ENCODE measurements at places on chromosomes 5 and 9. TPM values are rescaled to one million over a fixed set of nuclear protein-coding genes. Genes with fewer than 3 reads are reported as not detected.

GRCh38 chr9:81317939-81318338 lies 371.4 kb downstream of the TLE1 start:
- DNase-seq: peak; percentile 0

DNA sequence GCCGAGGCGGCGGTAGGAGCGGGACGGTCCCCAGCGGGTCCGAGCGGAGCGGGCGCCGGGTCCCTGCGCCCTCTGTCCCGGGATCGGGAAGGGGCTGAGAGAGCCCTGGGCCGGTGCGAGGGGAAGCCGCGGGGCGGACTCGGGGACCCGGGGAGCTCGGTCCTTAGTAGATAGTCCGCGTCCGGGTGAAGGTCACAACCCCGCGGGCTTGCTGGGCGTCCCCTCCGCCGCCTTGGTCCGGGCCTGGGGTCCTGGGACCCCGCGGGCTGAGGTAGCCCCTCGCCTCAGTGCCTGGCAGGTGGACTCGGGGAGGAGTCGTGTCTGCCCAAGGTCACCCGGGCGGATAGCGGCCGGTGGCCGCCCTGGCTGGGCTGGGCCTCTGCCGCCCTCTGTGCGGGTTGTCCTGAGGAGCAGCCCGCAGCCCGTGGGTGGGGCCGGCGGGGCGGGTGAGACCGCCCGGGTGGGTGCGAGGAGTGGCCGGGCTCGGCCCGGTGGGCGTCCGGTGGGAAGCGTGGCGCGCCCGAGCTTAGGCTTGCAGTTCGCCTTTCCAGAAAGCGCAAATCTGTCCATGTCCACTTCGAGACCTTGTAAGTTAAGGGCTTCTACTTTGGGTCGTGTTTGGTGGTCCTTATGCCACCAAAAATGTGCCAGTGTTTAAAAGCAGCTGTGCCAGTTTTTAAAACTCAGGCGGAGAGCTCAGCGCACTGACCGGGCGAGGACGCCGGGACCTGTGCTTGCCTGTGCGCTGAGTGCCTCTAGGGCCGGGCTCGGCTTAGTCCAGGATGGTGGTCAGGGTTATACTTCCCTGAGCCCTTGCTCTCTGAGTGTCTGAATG lies 554 bp downstream of the SDHA start:
- peak; percentile 76 for DNase-seq

OBP2B gene
- not detected for polyA plus RNA-seq

SMIM3 gene
- 73.8 TPM for polyA plus RNA-seq

DNA sequence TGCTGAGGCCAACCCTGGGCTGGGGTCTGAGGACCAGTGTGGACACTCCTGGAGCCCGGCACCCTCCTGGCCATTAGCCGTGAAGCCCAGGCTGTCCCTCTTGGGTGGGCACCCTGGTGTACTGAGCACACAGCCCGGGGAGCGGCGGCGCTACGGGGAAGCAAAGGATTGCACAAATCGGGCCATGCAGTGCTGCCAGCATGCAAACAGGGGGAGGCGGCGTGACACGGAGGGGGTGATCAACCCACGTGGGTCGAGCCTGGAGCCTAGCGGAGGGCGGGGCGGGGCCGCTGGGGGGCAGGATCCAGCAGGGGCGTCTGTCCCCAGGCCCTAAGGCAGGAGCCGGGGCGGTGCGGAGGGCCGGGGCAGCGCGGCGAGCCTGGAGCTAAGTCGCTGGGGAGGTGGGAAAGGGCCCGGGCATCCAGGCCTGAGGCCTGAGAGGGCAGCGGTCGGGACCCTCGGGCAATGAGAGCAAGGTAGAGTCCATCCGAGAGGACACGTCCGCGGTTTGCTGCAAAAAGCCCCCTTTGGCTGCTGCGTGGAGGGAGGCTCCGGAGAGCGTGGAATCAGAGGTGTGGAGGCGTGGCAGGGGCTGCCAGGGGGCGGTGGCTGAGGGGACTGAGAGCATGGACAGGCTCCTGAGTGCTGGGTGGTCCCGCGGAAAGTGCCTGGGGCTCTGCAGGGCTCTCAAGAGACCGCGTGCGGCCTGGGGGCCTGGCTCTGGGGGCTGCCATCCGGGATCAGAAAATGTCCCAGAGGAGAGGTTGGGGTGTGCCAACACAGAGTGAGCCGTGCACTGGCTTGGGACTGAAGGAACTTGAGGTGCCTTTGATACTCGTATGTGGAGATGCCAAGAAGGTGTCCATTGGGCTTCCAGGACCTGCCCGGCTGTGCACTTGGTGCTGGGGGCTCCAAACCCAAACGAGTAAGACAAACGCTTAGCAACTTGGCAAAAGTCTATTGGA lies 94.2 kb downstream of the BARX1 start:
- no peak for DNase-seq

DNA sequence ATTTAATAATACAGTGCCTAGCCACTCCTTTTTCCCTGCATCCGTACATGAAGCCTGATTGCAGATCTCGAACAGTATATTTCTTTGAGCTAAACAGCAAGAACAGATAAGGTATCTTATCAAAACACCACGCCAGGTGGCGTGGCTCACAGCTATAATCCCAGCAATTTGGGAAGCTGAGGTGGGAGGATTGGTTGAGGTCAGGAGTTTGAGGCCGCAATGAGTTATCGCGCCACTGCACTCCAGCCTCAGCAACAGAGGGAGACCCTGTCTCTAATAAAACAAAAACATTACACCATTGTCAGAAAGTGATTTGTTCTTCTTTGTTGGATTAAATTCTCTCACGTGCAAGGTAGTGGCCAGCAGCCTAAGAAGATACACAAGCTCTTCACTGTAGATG lies 291.2 kb upstream of the DMRT1 start:
- DNase-seq: no peak

DNA sequence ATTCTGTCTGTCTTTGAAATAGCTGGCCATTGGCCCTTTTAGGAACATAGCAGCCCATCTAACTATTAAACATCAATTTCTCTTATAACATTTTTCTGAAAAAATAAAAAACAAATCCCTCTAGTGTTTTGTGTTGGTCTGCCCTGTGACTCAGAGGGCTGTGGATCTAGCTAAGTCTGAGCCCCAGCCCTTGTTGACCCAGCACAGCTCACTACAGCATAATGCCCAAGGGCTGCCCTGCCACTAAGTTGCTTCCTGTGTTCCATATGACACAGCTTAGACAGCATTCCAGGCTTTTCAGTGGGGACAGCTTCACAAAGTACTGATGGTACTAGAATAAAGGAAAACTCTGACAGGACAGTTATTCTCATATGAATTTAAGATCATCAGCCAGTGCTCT lies 136.0 kb downstream of the SCAMP1 start:
- peak; percentile 81 for DNase-seq

CACNA1B gene
- polyA plus RNA-seq: not detected

DNA sequence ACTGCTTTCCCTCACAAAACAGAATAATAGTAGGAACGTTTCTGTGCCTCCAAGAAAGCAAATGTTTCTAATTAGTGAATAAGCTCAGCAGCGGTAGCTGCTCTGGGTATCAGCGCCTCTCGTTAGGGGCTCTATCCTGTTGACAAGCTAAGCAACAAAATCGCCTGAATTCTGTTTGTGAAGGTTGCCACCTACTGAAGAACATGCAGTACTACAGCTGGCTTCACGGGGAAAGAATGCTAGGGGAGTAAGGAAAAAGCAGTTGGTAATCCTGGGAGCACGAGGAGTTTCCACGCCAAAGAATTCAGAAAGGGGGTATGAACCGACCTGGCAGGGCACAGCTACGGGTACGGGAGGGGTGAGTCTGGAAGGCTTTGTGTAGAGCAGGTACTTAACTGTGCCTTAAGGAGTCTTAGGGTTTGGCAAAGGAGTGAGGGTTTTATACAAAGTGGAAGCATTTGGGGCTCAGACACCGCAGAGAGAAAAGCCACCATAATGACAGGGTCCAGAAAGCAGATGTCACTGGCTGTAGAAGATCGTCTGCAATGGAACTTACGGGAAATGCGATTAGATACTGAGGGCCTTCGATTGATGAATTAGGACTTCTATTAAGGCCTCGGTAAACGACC lies 171.7 kb downstream of the TTC39B start:
- peak; percentile 86 for DNase-seq

DNA sequence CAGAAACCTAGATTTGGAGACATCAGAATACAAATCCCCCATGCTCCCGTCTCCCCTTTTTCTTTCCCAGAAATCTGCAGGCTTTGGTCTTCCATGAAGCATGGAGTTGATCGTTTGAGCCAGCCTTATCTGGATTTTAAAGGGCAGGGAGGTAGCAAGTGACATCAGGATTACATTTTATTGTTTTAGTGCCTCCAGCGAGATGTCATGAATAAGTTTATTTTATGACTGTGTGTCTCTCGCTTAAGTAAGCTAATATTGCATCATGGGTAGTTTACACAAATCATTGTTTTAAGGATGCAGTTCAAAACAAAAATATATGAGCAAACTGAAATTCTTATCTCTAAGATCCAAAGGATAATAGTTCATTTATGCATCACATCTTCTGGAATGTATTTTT lies 50.7 kb upstream of the TNFSF8 start:
- peak; percentile 32 for DNase-seq

ADGRD2 gene
- polyA plus RNA-seq: not detected

- DNase-seq: no peak
These were observed 260.8 kb downstream of the AUH start for GRCh38 chr9:91100878-91101450.

EIF4E1B gene
- polyA plus RNA-seq: not detected

All from GM23248 (cell line).